ENCODE measurements at places on chromosomes 11 and 22.

GRCh38 chr22:30201945-30202344 lies 44.6 kb downstream of the LIF start:
- DNase-seq = peak; percentile 74

DNA sequence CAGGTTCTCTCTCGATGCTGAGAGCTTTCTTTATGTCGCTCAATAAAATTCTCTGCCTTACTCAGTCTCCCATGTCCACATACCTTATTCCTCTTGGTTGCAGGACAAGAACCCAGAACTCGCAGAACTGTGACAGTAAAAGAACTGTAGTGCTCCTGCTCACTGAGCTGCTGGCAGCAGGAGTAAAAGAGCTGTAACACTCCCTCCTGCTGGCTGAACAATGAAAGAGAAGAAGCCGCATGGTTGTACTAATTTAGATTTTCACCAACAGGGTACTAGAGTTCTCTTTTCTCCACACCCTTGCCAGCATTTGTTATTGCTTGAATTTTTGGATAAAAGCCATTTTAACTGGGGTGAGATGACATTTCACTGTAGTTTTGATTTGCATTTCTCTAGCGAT lies 433.2 kb downstream of the GUCY1A2 start:
- peak; percentile 9 for DNase-seq

DNA sequence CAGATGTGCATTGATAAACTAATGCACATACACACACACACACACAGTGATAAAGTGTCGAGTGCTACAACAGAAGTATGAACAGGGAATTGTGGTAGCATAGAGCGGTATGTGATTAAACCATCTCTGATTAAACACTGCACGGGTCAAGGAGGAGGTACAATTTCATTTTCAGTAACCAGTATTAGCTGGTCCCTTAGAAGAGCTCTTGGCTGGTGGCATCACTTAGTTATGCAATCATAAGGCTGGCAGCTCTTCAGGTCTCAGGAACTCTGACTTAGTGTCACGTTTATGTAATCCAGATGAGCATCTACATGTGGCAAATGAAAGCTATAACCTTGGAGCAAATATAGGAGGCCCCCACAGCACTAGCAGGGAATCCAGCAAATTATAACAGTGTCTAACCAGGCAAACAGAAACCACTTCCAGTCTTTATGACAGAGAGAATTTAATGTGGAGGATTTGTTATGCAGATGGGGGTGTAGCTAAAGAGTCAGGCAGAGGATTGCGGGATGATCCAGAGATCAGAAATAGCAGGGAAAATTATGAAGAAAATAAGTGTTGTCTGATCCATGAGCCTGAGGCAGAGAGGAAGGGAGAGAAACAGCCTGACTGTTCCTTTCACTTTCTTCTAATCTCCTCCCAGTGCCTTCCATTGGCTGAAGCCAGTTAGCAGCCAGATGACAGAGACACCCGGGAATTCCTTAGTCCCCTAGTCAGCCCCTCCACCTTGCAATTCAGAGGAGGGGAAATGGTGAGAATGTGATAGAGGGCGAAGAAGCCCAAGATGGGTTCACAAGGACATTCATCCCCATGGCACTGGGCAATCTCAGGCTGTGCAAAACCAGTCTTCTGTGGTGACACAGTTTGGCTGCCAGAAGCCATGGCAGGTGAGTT lies 533.1 kb upstream of the TENM4 start:
- no peak for DNase-seq

DNA sequence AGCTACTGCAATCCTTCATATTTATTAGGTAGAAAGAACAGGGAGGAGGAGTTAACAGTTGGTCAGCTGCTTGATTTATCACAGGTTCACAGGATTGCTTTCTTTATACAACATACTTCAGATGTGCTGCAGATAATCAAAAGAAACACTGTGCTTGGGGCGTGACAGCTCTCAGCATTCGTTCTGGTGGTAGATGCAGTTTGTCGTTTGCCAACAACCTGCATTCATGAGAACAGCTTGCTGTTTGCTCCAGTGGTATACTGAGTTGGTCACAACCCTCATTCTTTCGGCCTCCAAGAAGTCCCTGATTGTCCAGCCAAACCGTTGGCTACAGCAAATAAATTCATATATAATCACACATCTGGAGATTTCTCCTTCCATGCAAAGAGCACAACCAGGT lies 120.5 kb downstream of the ZNF280B start:
- no peak for DNase-seq

DNA sequence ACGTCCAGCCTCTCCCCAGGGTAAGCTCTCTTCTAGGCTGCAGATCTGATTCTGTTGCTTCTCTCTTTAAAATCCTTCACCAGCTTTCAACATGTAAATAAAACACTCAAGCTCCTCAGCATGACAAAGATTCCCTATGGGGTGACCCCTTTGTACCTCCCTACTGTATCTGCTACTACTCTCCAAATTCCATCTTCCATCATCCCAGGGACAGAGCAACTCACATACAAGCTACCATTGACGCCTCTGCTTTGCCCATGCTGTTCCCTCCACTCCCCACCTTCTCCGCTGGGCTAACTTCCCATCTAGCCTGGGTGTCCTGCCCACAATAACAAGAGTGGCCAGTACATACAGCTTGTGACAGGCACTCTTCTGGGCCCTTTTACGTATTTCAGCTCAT lies 207.5 kb upstream of the ZBED5 start:
- DNase-seq = no peak

DNA sequence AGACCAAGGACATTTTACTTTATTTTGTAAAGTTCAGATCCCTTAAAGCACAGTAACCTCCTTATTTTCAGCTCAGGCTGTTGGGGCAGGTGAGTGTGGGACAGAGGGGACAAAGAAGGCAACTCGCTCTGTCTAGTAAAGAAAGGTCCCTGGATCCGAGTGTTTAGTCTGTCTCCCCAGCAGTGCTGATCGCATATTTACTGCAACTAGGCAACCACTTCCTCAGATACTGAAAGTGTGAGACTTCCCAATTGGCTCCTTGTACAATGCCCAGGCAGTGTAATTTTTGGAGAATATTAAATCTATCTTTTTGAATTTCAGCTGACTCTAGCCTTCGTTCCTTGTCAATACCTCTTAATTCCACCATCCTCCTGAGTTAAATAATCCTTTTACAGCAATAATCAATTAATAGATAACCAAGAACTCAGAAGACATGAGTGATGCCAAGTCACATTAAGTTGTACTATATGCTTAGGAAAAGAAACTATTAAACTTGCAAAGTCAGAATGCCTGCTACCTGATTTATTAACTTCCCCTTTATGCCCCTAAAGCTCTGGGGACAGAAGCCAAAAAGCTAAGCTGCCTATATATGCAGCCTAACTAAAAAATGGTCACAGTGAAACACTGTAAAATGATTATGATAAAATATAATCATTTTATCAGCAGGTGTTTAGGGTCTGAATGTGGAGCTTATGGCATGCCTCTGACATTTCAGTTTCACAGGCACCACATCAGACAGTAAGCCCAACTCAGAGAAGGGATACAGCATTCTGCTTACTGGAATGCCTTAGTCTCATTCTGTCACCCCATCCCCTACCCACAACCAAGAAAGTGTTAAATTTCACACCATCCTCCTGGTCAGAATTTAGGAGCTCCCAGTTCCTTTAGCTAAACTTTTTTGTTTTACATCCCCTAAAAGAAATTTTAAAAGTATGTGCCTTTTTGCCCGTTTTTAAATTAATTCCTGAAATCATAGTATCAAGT lies 138.7 kb downstream of the TRIM44 start:
- no peak for DNase-seq

DNA sequence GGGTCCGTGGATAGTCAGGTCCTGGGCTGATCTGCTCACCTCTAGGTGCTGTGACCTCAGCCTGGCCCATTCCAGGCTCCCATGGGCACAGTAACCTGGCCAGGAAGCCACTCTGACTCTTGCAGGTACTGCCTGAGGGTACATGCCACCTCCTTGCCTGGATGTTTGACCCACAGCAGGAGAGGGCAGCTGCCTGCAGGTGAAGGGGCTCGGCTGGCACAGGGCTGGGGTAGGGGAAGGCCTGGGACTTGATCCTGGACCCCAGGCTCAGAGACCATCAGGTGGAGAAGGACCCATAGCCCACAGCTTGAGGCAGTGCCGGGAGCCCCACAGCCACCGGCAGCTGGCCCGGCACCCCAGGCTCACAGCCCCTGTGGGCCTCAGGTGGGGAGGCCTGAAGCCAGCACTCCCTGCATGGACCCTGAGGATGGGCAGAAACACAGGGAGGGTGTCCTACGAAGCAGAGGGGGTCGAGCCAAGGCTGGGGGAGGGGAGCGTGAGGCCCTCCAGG lies 2.7 kb downstream of the LRRC56 start:
- DNase-seq = no peak

GRCh38 chr11:57800444-57801182 lies 39.0 kb downstream of the CTNND1 start:
- peak; percentile 56 for DNase-seq

GRCh38 chr11:100876815-100877520 lies 189.9 kb downstream of the ARHGAP42 start:
- DNase-seq = peak; percentile 93

- DNase-seq = no peak
Observed at GRCh38 chr22:23548501-23549197, 31.4 kb downstream of the IGLL1 start.

DNA sequence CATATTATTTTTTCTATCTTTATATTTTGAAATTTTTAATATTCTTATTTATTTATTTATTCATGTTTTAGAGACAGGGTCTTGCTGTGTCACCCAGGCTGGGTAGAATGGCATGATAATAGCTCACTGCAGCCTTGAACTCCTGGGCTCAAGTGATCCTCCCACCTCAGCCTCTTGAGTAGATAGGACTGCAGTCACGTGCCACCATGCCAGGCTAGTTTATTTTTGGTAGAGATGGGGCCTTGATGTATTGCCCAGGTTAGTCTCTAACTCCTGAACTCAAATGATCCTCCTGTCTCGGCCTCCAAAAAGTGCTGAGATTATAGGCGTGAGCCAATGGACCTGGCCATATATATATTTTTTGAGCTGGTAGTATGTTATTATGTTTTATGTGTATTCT lies 2.4 kb upstream of the SPDYC start:
- no peak for DNase-seq

GRCh38 chr11:129853518-129854231 lies 38.0 kb downstream of the TMEM45B start:
- no peak for DNase-seq

DNA sequence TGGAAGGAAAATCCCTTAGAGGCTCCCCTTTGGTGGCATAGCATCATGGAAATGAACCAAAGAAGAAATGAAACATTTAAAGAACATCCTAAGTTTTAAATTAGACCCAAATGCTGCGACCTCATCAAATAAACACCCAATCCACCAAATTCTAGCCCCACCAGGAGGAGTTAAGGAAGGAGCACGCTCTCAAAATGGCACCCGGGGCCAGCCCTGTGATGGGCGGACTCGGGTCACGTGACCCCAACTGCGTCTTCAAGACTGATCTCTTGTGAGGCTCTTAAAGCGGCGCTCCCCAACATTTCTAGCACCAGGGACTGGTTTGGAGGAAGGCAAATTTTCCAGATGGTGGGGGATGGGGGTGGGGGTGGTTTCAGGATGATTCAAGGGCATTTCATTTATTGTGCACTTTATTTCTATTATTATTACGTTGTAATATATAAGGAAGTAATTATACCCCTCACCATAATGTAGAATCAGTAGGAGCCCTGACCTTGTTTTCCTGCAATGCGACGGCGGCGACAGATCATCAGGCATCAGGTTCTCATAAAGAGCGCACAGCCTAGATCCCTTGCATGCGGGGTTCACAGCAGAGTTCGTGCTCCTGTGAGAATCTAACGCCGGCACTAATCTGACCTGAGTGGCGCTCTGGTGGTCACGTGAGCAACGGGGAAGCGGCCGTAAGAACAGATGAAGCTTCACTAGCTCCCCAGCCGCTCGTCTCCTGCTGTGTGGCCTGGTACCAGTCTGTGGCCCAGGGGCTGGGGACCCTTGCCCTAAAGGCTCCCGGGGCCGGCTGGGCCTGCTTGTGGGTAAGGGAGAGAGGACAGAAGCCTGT lies 90.6 kb upstream of the SLC22A12 start:
- DNase-seq = no peak

GRCh38 chr11:70303070-70303469 lies 32.6 kb downstream of the PPFIA1 start:
- peak; percentile 9 for DNase-seq
